Immature natural killer cell (primary cell): ENCODE measurements at places on chromosomes 13 and 19.
A peak's percentile ranks its signal among the peaks of the same experiment; 100 is the strongest.

- DNase-seq: no peak
- no peaks in the 10 kb centered on the region for H3K36me3 ChIP-seq
- no peaks in the 10 kb centered on the region for H3K4me1 ChIP-seq
- H3K27me3 ChIP-seq: no peaks in the 10 kb centered on the region
- H3K27ac ChIP-seq: no peak overlapping the region
Observed at GRCh38 chr13:43014162-43014561, 9.2 kb upstream of the DNAJC15 start.

DNA sequence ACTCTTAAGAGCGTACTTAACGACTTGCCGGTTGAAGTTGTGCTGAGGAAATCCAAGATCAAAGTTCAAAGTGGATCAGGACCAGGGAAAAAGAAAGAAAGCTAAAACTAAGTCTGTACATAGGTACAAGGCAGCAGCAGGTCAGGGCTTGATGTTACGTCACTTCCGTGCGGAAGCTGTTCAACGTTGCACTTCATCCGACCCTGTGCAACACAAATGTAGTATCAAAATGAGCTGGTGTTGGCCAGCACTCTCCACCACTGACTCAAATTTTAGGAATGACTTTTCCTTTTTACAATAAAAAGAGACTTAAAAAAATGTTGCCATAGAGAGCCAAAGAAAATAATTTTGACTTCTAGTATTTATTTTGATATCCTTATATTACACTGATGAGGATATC is 1315.4 kb downstream of the EFNB2 start:
- H3K4me3 ChIP-seq: no peak overlapping the region
- no peaks in the 10 kb centered on the region for H3K36me3 ChIP-seq
- DNase-seq: no peak
- H3K27me3 ChIP-seq: no peaks in the 10 kb centered on the region
- no peak overlapping the region for H3K27ac ChIP-seq
- H3K4me1 ChIP-seq: no peaks in the 10 kb centered on the region

DNA sequence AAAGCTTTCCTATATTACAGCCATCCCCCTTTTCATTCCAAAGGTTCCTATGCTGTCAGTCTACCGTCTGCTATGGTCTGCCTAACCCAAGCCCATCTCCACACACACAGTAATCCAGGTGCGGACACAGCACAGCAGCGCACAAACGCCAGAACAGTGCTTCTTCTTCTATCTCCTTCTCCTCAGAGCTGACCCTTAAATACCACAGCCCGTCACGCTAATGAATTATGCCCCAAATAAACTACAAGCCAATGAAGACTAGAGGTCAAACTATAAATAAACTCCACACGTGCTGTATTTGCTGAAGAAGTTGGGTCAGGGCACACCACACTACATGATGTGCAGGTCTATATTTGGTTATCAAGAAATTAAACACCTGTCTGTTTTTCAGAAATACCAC is 71.8 kb downstream of the TBC1D4 start:
- DNase-seq: no peak
- no peaks in the 10 kb centered on the region for H3K36me3 ChIP-seq
- H3K4me1 ChIP-seq: no peaks in the 10 kb centered on the region
- H3K27ac ChIP-seq: no peak overlapping the region

DNA sequence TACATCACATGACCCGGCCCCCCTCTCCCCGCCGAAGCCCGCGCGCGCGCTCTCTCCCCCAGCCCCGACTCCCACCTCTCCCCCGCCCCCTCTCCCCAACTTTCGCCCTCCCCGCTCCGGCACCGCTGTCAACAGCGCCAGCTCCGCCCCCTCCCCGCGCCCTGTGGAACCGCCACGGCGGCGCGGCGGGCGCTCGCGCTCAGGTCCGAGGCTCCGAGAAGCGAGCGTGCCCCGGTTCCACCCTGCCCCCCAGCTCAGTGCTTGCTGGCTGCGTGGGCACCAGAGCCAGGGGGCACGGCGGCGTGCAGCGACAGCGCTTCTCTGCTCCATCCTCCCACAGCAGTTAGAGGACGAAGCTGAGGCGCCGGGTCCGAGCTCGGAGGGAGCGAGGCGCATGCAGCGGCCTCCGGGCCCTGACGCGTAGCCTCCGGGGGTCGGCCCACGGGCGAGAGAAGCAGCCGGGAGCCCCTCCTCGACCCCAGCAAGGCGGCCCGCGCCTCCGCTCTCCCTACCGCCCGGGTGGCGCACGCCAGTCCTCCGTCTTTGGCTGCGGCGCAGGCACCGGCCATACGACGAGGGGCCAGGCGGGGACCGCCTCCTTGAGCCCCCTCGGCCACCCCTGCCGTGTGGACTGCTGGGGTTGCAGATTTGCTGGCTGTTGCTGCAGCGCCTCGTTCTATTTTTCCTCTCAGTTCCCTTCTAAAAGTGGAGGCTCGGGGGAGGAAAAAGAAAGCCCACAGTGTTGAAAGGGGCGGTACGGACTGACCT is 109.5 kb downstream of the KCNRG start:
- H3K36me3 ChIP-seq: no peaks in the 10 kb centered on the region
- H3K4me1 ChIP-seq: peaks cover 55% of the 10 kb centered on the region
- peak; percentile 94 for DNase-seq
- peak overlapping the region; percentile 87 for H3K4me3 ChIP-seq

DNA sequence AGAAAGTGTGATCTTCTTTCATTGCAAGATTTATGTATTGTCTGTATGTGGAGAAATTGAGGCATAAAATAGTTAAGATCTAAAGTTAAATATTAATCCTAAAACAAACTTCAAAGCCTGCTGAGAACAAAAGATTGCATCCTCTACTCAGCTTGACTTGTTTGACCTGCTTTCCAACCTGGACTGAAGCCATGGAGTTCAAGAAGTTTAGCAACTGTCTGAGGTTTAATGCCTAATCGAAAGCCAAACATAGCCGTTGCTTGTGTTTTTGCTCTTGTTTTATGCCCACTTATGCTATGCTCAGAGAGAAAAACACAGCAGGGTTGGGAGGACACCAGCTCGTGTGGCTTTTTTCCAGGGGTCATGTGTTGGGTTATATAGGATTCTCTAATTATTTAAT is 135.6 kb downstream of the NUFIP1 start:
- H3K27ac ChIP-seq: no peak overlapping the region
- H3K4me1 ChIP-seq: no peaks in the 10 kb centered on the region
- no peak for DNase-seq
- H3K27me3 ChIP-seq: no peaks in the 10 kb centered on the region
- no peak overlapping the region for H3K4me3 ChIP-seq

DNA sequence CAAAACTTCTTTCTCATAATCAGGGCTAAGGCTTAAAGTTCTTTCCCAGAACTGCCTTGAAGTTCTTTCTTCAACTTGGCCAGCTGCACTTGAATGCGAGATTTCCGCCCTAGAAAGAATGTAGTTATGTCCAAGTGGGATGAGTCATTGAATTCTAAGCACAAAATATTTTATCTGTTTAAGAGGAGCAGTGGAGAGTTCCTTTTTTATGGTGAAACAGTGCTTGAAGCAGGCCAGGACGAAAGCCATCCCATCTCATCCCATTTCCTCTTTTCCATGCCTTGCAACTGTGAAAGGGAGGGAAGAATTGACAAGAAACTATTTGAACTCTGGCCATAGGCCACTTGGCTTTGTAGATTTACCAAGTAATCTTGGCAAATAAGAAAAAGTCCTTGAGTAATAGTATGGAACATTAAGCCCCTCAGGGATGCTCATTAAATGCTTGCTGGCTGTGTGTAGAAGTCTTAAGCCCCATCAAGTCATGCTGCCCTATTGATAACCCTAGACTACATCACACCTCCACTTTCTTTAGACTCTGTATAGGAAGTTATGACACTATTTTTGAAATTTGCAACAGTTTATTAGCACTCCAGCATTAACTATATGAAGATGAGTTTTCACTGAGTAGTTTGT is 174.5 kb downstream of the KCTD12 start:
- H3K27ac ChIP-seq: no peak overlapping the region
- no peaks in the 10 kb centered on the region for H3K36me3 ChIP-seq
- peaks cover 2% of the 10 kb centered on the region for H3K27me3 ChIP-seq
- H3K4me1 ChIP-seq: no peaks in the 10 kb centered on the region
- no peak for DNase-seq

- no peak for DNase-seq
- peaks cover 6% of the 10 kb centered on the region for H3K27me3 ChIP-seq
- no peak overlapping the region for H3K4me3 ChIP-seq
- no peak overlapping the region for H3K27ac ChIP-seq
- no peaks in the 10 kb centered on the region for H3K4me1 ChIP-seq
Observed at GRCh38 chr13:48961379-48961778, 14.3 kb upstream of the FNDC3A start.

- no peaks in the 10 kb centered on the region for H3K4me1 ChIP-seq
- H3K27ac ChIP-seq: no peak overlapping the region
- no peak overlapping the region for H3K4me3 ChIP-seq
- no peak for DNase-seq
Observed at GRCh38 chr13:90502153-90502552, 845.3 kb upstream of the MIR17HG start.

DNA sequence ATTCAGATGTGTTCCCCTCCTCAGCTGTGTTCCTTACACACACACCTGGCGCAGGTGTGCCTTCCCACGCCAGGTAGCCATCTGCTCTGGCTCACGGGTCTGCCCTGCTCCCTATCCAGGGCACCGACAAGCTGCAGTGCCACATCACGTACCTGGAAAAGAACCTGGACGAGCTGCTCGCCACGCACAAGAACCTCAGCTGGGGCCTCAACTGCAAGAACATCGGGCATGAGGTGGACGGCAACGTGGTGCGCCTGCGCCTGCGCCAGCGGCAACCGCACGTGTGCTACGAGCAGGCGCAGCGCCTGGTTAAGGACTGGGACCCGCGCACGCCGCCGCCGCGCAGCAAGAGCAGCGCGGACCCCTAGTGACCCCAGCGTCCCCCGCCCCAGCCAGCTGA is 26.5 kb upstream of the CASP14 start:
- no peak for DNase-seq
- no peak overlapping the region for H3K27ac ChIP-seq
- H3K27me3 ChIP-seq: no peaks in the 10 kb centered on the region
- no peaks in the 10 kb centered on the region for H3K4me1 ChIP-seq

GRCh38 chr19:30374865-30375552 is 2.8 kb downstream of the ZNF536 start:
- no peaks in the 10 kb centered on the region for H3K4me1 ChIP-seq
- no peak overlapping the region for H3K27ac ChIP-seq
- no peak for DNase-seq
- no peaks in the 10 kb centered on the region for H3K36me3 ChIP-seq
- H3K4me3 ChIP-seq: no peak overlapping the region
- peaks cover 10% of the 10 kb centered on the region for H3K27me3 ChIP-seq

GRCh38 chr19:33301144-33301899 is 1.0 kb downstream of the CEBPA start:
- peak overlapping the region; percentile 65 for H3K4me3 ChIP-seq
- no peak overlapping the region for H3K27ac ChIP-seq
- peaks cover 6% of the 10 kb centered on the region for H3K4me1 ChIP-seq
- H3K36me3 ChIP-seq: no peaks in the 10 kb centered on the region

GRCh38 chr19:1447944-1448343 is 2.0 kb upstream of the APC2 start:
- peaks cover 21% of the 10 kb centered on the region for H3K4me1 ChIP-seq
- DNase-seq: no peak
- peaks cover 17% of the 10 kb centered on the region for H3K27me3 ChIP-seq

DNA sequence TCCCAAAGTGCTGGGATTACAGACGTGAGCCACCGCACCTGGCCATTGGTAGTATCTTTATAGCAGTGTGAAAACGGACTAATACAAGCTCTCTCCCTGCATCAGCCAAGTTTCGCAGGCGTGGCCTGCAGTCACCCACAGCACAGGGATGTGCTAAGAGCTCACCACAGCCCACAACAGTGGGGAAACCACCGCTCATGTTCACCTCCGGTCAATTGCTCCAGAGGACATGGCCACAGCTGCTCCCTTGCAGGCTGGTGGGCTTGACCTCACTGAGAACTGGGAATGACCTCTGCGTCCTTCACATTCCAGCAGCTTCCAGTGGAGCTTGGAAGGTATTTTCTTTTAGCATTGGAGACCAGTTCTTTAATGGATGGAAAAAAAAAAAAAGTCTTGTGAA is 156.4 kb downstream of the KCTD15 start:
- DNase-seq: no peak
- H3K27ac ChIP-seq: no peak overlapping the region
- no peak overlapping the region for H3K4me3 ChIP-seq
- peaks cover 4% of the 10 kb centered on the region for H3K27me3 ChIP-seq
- no peaks in the 10 kb centered on the region for H3K4me1 ChIP-seq

DNA sequence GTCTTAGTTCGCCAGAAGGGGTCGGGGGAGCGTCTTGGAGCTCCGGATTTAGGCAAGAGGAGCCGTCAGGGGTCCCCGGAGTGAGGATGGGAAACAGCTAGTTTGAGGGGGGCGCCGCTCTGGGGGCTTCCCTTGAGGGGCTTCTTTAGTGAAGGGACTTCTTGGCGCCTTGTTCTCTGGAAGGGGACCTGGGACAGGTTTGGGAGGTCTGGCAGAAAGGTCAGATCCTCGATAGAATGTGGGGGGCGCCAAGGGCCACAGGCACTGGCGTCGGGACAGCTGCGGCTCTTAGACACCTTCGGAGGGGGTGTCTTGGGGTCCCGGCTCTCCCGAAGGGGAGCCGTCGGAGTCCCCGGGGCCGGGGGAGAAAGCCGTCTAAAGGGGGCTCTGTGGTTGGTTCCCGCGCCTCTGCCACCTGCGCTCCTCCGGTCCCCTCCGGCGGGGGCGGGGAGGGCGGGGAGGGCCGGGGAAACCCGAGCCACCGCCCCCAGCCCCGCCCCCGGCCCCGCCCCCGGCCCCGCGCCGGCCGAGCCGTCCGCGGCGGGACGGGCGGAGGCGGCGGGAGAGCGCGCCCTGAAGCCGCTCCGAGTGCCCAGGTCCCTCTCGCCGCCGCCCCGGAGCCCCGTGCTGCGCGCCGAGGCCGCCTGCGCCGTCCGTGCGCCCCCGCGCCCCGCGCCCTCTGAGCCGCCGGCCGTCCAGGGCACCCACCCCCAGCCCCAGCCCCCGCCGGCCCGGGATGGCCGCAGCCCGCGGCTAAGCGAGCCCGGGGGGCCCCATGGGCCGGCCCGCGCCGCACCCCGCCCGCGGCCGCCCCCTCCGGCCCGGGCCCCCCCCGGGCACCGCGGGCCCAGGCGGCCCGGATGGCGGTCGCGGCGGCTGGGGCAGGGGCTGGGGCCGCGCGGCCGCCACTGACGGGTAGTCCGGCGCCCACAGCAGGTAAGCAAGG is at the start of gene NRTN:
Gene NRTN, plus strand, starts transcription at position 552 of the 946 bp plus-strand sequence. CDS start 19,099 bp downstream, outside the sequence.
- peaks cover 21% of the 10 kb centered on the region for H3K4me1 ChIP-seq
- H3K36me3 ChIP-seq: no peaks in the 10 kb centered on the region
- no peak for DNase-seq
- H3K4me3 ChIP-seq: peak within 1 kb of the TSS; percentile 54
- H3K27ac ChIP-seq: peak within 1 kb of the TSS; percentile 84
- peaks cover 14% of the 10 kb centered on the region for H3K27me3 ChIP-seq
